Aorta (tissue), 5 donors: ENCODE measurements at places on chromosomes 11 and 22. TPM values are rescaled to one million over a fixed set of nuclear protein-coding genes. Genes with fewer than 3 reads are reported as not detected.

- H3K36me3 ChIP-seq: no peaks in the 10 kb centered on the region
- H3K4me3 ChIP-seq: no peak overlapping the region
- no peaks in the 10 kb centered on the region for H3K27me3 ChIP-seq
- no peak overlapping the region for H3K27ac ChIP-seq
These were observed 174.1 kb downstream of the TTC28 start for GRCh38 chr22:28505416-28506149.

- H3K27ac ChIP-seq: no peak overlapping the region
- H3K36me3 ChIP-seq: no peaks in the 10 kb centered on the region
- no peaks in the 10 kb centered on the region for H3K4me1 ChIP-seq
- DNase-seq: no peak
- no peaks in the 10 kb centered on the region for H3K27me3 ChIP-seq
These were observed 53.1 kb downstream of the SLC22A12 start for GRCh38 chr11:64643920-64644646.

- no peak for DNase-seq
- no peak overlapping the region for H3K27ac ChIP-seq
- no peak overlapping the region for H3K4me3 ChIP-seq
- no peaks in the 10 kb centered on the region for H3K27me3 ChIP-seq
These were observed 423.0 kb downstream of the DYNC2H1 start for GRCh38 chr11:103532133-103532788.

Gene RIMBP3B
- 0.66 TPM for total RNA-seq

Gene KCNJ11
- 1.3 TPM for total RNA-seq

Gene OR2AT4
- not detected for total RNA-seq

Gene DUSP8
- total RNA-seq: 39.3 TPM

Gene LDHA
- 590 TPM for total RNA-seq

Gene PANX3
- not detected for total RNA-seq
